ENCODE measurements at places on chromosomes 13 and 19. TPM values are rescaled to one million over a fixed set of nuclear protein-coding genes. Genes with fewer than 3 reads are reported as not detected.

GRCh38 chr19:58566989-58567388, 6.1 kb downstream of the MZF1 start:
- DNase-seq: no peak

DNA sequence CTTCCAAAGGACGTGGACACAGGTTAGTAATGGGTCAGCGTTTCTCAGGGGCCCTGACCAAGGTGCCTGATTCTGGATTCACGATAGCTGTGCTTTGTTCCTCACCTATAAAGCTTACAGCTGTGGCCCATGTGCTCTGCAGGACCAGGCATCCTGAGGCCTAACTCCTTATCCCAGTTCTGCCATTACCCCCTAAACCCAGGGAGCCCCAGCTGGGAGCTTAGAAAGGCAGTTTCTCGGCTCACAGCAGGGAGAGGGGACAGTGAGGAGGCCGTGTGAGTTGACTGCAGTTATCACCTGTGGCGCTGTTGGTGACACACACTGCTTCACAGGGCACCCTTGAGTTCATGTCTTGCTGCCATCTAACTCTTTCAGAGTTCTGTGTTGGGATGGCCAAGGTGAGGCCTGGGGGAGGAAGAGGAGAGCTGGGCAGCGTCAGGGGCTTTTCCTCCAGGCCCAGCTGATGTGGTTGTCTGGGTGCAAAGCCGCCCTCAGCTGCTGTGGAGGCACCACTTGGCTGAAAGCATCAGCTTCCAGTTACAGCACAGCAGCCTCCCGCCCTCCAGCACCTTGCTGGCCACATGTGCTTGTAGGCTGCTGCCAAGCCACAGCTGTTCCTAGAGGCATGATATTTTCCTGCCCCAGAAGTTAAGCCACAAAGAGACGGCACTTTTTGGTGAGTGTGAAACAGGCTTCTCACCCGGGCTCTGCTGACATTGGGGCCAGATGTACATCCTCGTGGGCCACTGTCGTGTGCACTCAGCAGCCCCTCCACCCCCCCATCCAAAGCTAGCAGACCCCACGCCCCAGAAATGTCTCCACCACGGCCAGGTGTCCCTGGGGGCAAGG, 99.6 kb upstream of the MCF2L start:
- no peak for DNase-seq

- no peak for DNase-seq
Measured at GRCh38 chr13:41611385-41611784, 154.0 kb downstream of the RGCC start.

GRCh38 chr19:34540811-34541557, 59.4 kb downstream of the WTIP start:
- no peak for DNase-seq

Gene COG3
- 23.1 TPM for total RNA-seq

Gene RDH8
- total RNA-seq: not detected

All from endothelial cell (in vitro differentiated cells).